Fibroblast of mammary gland (primary cell): ENCODE measurements at places on chromosomes 5 and 9.
A peak's percentile ranks its signal among the peaks of the same experiment; 100 is the strongest.

GRCh38 chr9:81671880-81672280 lies 17.5 kb downstream of the TLE1 start:
- peak; percentile 68 for DNase-seq

DNA sequence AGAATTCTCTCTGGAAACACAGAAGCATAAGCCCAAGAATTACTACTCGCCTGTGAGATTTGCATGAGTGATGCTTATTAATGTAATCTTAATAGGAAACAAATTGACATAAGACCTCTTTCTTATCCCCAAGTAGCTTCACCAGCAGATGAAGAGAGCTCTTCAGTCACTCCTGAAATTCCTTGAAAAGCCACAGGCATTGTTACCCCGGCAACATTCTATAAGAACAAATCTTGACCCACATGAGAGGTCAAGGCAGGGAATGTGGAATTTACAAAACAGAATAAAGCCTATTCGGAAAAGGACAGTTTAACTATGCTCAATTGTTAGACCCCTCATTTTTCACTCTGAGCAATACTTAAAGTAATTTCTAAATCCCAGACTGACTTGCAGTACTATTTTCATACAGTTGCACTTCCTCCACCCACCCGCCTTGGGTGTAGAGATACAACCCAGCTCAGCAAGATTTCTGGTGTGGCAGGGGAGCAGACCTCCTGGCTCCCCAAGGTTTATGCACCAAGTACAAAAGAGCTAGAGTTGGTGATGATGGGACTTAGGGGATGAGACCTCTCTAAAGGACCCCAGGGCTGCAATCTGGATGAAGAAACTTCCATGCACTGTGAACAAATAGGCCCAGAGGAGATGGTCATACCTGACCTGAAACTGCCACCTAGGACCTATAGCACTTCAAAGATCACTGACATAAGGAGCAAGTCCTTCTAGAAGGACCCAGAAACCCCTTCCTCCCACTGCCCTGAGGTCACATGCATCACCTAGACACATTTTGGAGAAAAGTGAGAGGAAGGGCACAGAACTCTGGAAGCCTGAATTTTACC lies 242.1 kb downstream of the ZNF608 start:
- DNase-seq: no peak

DNA sequence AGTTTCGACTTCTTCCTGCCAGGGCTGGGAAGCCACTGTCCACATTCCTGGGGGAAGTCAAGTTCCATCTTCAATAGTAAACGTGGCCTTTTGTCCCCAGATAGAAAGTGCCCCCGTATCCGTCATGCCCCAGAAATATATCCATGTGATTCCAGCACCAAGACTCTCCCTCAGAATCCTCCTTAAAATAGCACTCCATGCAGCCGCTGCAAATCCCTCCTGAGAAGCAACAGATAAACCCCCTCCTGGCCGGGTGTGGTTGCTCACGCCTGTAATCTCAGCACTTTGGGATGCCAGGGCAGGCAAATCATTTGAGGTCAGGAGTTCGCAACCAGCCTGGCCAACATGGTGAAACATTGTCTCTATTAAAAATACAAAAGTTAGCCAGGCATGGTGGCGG lies 126.1 kb downstream of the OLFM1 start:
- no peak for DNase-seq

DNA sequence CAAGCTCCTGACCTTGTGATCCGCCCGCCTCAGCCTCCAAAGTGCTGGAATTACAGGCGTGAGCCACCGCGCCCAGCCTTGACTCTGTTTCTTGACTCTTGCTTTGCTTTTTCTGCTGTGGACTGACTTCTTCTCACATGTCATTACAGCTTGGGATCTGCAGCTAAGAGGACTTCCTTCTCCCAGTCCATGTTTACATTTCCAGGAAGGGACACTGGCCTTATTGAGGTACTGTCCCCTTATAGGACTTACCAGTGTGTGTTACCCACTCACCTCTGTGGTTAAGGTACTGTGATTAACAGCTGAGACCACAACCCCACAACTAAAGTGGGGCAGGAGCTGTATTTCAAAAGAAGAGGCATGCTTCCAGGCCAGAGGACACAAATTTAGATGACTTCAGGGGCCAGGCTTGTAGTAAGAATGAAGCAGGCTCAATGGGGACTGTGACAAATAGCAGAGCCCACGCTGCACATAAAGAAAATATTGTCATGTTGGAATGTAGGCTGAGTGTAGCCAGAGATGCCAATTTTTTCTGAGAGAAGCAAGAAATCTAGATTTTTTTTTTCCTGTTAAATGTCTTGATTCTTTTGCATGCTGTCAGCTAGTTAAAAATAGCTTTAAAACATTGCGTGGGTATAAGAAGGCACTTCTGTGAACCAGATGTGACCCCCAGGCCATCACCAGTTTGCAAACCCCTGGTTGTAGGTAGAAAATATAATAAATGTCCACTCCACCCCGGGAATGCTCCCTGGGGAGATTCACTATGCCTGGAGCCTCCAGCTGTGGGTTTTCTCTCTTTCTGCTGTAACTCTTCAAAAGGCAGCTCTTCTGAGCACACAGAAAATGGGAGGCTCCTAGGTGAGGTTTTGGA lies 75.0 kb downstream of the PTPDC1 start:
- peak; percentile 59 for DNase-seq

DNA sequence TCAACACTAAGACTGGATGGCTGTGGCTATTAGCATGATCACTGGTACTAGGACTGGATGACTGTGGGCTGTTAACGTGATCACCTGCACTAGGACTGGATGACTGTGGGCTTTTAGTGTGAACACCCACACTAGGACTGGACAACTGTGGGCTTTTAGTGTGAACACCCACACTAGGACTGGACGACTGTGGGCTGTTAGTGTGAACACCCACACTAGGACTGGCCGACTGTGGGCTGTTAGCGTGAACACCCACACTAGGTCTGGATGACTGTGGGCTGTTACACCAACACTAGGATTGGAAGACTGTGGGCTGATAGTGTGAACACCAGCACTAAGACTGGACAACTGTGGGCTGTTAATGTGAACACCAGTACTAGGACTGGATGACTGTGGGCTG lies 329.2 kb downstream of the OSTF1 start:
- DNase-seq: no peak

GRCh38 chr9:78351816-78352215 lies 54.9 kb downstream of the PSAT1 start:
- no peak for DNase-seq

- DNase-seq: peak; percentile 79
These were observed 32.2 kb upstream of the ANGPTL2 start for GRCh38 chr9:127154390-127155191.

- peak; percentile 92 for DNase-seq
These were observed 18.7 kb upstream of the PTPDC1 start for GRCh38 chr9:94065535-94065961.

DNA sequence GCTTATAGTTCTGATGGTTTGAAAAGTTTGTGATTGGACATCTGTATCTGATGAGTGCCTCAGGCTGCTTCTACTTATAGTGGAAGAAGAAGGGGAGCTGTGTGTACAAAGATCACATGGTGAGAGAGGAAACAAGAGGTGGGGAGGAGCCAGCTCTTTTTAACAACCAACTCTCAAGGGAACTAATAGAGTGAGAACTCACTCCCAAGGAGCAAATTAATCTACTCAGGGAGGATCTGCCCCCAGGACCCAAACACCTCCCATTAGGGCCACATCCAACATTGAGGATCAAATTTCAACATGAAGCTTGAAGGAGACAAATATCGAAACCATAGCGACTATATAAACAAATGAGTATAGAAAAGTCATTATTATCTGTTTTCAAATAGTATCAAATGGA lies 64.7 kb upstream of the PRLR start:
- DNase-seq: no peak

GRCh38 chr5:144205141-144205551 lies 34.5 kb downstream of the KCTD16 start:
- peak; percentile 37 for DNase-seq

DNA sequence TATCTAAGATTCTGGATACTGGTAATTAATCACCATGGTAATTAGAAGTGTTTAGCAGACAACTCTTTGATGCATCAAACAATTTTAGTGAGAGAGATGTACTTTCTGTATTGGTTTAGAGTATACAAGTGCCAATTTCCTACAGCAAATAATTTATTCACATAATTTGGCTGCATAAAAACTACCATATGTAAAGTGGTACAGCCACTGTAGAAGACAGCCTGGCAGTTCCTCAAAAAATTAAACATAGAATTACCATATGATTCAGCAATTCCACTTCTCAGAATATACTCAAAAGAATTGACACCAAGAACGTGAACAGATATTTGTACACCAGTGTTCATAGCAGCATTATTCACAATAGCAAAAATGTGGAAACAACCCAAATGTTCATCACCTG lies 36.2 kb downstream of the PHAX start:
- no peak for DNase-seq

DNA sequence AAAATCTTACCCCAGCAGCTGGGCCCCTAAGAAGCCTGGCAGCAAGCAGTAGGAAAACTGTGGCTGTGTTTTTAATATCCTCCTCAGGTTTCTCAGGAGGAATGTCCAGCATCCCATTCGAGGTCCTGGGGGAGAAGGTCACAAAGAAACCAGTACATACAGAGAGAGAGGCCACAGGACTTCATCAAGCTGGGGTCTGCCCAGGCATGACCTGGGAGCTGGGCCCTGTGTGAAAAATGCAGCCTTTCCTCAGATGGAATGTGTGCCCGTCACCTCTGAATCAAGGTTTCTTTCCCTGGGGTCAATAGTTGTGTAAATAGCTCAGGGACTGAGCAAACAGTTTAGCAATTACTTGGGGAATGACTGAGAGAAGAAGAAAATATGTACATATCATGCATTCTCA lies 33.9 kb upstream of the RAD23B start:
- no peak for DNase-seq

- DNase-seq: no peak
These were observed 269.6 kb upstream of the KLF4 start for GRCh38 chr9:107759009-107759822.
